ENCODE measurements at places on chromosomes 12 and 14. TPM values are rescaled to one million over a fixed set of nuclear protein-coding genes. Genes with fewer than 3 reads are reported as not detected.

RPGRIP1 gene
- not detected for total RNA-seq

DNA sequence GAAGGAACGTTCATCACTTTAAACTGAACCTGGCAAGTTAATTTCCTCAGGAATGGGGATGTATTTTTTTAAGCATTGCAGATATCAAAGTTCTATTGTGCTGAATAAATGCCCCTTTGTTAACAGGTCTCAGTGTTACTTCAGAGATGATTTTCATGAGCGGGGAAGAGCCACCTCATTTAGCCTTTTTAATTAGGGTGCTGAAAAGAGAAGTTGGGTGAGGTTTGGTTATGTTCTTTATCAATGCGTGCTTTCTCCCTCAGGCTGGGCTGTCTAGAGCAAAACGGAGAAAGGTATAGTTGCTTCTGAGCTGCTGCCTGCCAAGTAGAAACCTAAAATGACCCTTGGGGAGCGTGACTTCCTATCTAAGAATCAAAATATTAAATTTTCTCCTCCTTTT lies 8.0 kb upstream of the HIP1R start:
- no peak for DNase-seq

DNA sequence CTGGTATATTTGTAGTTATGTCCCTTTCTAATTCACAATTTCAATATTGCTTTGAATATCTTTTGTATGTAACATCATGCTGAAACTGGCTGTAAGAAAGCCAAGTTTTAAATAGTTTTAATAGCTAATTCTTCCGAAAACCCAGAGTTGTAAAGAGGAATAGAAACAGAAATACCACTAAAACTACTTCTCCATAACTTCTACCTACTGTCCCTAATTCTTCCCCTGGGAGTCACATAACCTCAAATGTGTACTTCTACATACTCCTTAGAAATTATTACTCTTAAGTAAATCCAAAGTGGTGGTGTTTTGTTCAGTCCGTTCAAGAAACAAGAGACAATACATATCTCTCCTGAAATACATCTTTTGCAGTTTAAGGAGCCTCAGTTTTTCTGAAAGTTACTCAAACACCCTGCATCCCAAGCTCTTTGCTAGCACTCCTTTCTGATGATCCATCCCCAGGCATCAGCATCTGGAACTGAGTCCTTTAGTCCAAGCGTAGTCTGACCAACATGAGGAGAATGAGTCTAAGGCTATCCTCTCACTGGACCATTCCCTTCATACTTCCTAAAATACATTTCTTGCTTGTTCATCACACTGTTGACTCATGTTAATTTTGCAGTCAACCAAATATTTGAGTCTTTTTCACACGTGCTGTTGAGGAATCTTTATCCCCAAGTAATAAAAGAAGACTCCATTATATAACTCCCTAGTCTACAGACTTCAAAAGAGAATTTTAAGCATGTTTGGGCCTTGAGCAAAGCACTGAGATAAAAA lies 214.3 kb upstream of the NUDT4 start:
- DNase-seq, result no peak

- no peak for DNase-seq
Measured at GRCh38 chr12:129941618-129942017, 37.8 kb upstream of the TMEM132D start.
